ENCODE measurements at places on chromosomes 5 and 9.

DNA sequence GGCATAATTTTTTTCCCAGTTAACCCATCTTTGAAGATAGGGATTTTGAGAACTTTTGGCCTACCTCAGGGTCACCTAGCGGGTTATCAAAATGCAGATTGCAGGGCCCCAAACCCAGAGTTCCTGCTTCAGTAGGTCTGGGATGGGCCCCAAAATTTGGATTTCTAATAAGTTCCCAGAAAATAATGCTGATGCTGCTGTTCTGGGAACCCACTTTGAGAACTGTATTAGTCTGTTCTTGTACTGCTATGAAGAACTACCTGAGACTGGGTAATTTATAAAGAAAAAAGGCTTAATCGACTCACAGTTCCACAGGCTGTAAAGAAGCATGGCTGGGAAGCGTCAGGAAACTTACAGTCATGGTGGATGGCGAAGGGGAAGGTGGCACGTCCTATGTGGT, 182.2 kb upstream of the DMRT1 start:
- DNase-seq, result no peak

- no peak for DNase-seq
Observed at GRCh38 chr5:90022002-90022710, 387.4 kb downstream of the CETN3 start.

- no peak for DNase-seq
Observed at GRCh38 chr5:133290669-133291240, 238.9 kb downstream of the HSPA4 start.

DNA sequence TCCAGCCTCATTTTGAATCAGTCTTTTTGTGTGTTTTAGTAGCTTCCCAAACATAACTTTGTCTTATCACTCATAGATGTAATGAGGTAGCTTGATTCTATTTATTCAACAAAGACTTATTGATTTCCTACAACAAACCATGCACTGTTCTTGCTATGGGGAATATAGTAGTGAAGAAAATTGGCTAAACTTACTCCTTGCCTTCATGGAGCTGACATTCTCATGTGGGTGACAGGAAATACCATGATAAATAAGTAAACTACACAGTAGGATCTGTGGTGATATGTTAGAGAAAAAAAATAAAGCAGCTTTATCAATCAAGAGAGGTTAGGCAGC, 255.7 kb upstream of the TNC start:
- no peak for DNase-seq

DNA sequence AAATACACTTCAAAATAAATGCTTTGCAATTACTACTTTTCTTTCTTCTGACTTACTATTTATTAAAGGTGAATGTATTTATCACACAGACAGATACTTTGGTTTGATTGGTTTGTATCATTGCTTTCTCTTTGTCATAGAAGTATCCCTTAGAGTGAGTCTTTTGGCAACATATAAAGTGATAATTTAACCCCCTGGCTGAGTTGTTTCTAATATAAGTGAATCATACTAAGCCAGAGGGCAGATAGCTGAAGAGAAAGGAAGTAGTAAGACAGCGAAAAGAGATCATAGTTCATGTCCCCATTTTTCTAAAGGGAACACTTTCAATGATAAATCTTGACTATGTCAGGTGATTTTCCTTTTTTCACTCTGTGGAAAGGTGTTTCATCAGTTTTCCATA, 38.6 kb downstream of the CAMK4 start:
- DNase-seq, result no peak

DNA sequence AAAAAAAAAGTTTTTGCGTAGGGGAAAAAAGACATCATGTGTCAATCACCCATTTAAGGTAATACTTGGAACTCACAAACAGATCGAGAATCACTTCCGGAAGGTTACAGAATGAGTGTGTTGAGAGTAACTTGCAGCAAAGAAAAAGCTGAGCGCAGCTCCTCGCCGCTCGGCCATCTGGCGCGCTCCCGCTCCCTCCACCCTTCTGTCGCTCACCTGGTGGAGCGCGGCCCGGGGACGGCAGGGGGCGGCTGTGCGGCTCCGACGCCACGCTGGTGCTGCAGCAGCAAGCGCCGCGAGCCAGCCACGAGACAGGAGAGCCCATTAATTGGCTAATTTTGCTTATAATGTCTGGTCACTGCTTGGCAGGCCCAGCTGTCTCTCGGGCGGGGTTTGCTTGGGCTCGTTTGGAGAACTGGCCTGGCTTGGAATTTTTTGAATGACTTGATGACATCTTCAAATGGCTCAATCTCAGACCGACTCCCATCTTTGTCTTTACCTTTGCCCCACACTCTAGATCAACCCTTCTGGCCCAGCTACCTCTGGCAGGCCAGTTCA, 601.8 kb downstream of the CCDC171 start:
- DNase-seq, result no peak

DNA sequence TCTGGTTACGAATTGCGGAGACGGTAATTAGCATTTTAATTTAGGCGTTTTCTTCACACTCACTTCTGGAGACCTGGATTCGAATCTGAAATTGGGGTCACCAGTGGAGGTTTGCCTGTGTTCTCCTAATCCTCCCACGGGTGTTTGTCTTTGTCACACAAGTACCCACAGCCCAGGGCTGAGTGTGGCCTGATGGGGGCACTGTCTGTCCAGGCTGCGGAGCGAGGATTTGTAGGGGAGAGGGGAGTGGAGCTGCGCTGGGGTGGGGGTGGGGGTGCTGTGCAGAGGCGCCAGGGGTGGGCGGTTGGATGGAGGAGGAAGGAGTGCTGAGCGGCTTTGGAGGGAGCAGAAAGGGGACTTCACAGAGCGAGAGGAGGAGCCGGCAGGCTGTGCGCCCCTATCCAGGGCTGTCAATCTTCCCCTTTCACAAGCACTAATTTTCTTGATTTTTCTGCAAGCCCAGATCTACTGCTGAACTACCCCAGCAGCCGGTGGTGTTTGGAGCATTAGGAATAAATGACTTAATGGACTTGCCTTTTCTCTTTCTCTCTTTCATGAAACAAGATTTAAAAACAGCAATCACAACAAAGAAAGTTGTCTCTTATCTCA, 53.1 kb downstream of the TSPAN17 start:
- DNase-seq, result no peak

DNA sequence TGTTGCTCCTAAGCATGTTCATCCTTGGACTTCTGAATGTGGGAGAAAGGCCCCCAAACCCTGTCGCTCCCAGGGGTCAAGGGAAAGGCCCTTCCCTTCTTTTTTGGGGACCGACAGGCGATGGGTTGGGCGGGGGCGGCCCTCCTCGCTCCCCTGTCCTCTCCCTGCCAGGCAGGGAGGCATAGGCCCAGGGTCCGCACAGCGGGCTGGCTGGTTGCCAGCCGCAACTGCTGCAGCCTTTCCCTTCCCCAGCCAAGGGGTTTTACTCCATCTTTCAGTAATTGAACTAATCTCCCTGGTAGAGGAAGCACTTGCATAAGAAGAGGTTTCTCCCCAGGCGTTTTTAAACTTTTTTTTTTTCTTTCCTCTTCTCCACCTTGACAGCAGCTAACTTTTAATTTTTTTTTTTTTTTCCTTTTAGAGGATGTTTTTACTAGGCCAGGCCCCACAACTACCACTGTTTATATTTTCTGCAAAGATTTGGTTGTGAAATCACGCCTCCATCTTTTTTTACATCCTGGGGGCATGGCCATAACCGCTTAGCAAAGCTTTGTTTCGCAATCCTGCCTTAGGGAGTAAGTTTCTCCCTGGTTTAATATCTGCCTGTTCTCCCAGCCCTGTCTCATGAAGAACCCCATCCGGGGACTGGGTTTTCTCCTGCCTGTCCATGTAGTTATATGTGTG, 216.9 kb upstream of the ZNF608 start:
- peak; percentile 1 for DNase-seq

GRCh38 chr9:129160712-129161533, 17.1 kb downstream of the IER5L start:
- DNase-seq, result no peak

GRCh38 chr5:173451031-173451430, 122.8 kb upstream of the STC2 start:
- no peak for DNase-seq

DNA sequence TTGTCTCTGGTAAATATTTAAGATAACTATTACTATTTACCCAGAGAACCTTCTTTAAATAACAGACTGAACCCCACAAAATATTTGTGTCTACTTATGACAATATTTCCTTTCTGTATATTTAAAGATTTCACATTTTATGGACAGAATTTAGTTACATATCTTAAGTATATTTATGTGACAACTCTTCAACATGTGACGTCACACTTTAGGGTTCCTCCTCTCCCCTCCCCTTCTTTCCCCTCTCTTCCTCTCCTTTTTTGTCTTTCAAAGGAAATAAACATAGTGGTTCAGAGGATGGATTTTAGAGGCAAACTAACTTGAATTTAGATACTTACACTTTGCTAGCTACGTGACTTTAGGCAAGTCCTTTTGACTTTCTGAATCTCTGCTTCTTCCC, 655.6 kb upstream of the NUDT12 start:
- no peak for DNase-seq

GRCh38 chr9:83281306-83282255, 218.6 kb upstream of the RASEF start:
- DNase-seq, result peak; percentile 92

DNA sequence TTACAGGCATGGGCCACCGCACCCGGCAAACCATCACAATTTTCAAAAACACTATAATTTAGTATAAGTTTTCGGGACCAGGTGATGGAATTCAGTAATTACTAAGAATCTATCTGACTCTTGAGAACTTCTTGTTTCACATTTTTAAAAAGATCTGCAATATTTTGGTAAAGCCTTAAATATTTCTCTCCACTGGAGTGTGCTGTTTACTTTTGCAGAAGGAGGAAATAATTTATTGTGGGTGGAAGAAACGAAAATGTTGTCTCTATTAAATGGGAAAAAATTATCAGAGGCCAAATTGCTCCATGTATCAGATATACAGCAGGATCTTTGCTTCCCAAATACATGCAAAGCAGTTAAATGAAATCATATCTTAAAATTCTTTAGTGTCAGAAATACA, 566.8 kb upstream of the CYLC2 start:
- DNase-seq, result no peak

DNA sequence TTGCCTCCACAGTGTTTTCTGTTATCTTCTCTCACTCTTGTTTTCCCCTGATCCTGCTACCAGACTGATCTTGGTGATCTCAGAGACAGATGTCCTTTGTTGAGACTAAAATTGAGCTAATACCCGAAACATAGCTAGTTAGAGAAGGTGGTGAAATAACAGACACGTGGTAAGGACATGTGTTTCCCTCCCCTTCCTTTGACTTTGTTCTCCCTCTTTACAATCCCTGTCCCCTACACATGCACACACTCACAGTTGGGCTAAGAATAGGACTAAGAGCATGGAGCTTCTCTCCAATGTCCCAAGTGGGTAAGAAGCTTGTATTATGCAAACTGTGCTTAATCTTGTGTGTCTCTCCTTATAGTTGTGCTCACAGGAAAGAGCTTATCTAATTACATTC, 1603.0 kb upstream of the C9orf72 start:
- no peak for DNase-seq

GRCh38 chr5:169571355-169571754, 12.2 kb upstream of the SPDL1 start:
- DNase-seq, result no peak

DNA sequence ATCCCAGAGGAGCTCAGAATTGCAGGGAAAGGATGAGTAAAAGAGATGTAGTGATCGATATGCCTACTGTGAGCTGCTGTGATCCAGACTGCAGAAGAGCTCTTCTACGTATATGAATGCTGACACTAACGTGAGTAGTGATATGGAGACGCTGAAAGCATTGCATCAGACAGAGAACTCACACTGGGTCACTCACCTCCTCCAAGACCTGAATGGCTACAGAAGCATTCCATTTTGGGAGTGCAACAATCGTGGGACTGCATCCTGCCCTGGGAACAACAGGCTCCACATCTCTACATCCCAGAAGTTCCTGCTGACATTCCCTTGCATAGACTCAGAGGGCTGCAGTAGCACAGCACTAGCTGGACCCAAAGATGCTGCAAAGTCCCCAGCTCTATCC, 755.9 kb upstream of the MEF2C start:
- DNase-seq, result no peak

DNA sequence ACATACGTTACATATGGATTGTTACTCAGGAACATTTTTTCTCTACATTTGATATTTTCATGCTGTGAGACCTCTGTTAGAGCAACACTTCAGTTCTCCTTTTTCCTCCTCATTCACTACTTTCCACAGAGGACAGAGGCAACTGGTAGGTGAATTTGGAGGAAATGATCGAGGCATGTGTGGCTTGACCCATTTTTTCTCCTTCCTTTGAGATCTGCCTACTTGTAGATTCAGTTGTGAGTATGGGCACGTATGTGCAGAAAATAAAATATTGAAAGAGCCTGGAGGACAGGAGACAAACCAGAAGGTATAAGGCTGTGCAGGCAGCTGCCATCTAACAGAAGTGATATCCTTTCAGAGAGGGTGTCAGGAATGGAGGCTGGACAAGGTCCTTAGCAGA, 19.2 kb upstream of the KIF2A start:
- DNase-seq, result no peak

DNA sequence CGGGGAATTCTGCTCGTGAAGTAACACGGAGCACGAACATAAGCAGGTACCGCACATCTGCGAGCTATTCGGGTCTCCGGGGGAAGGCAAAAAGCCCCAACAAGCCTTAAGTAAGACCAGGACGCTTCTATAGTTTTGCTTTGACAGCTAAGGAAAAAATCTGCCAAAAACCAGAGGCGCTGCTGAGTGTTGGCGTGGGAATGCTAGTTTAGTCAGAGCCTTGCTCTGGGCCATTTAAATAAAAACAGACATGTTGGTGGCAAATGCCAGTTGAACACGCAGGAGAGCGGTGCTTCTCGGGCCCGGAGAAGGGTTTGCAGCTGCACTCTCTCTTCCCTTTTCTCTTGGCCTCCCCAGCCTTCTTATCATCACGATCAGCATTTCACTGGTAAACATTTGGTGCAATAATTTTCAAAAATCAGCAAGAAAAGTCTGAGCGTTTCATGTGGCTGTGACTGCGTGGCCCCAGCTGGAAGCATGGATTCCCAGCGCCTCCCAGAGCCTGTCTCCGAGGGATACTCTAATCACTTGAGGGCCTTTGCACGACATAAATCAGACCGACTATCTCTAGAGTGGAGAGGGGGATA, 6.4 kb upstream of the NOTCH1 start:
- no peak for DNase-seq

GRCh38 chr9:116112236-116112635, 41.4 kb upstream of the PAPPA start:
- no peak for DNase-seq

DNA sequence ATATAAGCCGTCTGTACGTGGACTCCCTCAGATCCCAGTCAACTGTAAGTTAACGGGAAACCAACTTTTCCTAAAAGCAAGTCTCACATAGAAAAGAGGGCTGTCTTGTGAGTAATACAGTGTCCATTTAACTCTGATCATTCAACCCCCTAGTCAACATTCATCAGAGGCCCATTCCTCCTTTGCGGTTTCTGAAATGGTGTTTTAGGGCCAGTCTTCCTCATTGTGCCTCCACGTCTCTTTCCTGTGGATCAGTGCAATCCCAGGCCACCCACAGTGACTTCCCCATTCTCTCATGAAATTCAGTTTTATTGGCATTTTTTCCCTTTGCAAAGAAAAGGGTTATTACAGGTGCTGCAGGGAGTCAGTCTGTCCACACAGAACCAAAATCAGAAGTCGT, 261.8 kb downstream of the NR3C1 start:
- DNase-seq, result peak; percentile 27

Measured in AML-193 (cell line).